A673 (cell line): ENCODE measurements at places on chromosomes 1 and 21.

GRCh38 chr1:46408356-46409062 is 14.4 kb downstream of the FAAH start:
- no peak for DNase-seq

- peak; percentile 39 for DNase-seq
These were observed 74.8 kb downstream of the HLCS start for GRCh38 chr21:36891692-36892091.

DNA sequence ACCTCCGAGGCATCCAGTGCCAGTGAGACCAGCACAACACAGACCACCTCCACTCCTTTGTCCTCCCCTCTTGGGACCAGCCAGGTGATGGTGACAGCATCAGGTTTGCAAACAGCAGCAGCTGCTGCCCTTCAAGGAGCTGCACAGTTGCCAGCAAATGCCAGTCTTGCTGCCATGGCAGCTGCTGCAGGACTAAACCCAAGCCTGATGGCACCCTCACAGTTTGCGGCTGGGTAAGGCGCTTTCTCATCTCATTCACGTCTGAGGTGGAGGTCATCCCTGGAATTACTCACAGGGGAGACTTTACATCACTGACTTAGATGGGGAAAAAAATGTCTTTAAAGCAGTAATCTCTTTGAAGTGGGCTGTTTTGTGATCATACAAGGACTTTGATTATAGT is 106.3 kb downstream of the CD247 start:
- DNase-seq: no peak

DNA sequence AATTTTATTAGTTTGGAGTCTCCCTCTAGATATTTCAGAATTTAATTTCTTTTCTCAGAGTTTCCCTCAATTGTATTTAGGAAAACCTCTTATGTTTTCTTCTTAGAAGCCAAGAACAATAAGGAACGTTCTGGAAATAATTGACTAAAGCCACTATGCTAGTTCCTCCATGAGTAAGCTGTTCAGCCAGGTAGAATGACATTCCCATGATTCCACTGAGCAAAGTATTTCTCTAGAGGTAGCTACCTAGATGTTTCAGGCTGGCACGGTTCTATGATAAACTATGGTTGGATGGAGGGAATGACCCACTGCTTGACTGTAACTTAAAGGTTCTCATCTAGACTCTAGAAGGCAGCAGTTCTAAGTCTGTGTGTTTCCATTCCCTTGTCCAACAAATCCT is 62.4 kb downstream of the CLDN17 start:
- no peak for DNase-seq

- DNase-seq: peak; percentile 82
These were observed at the start of gene ADGRL2 for GRCh38 chr1:81800695-81801650. Gene ADGRL2, plus strand, starts transcription at chr1:81800934. Its CDS starts 36,051 bp downstream, at chr1:81836985.
